ENCODE measurements at places on chromosomes 6 and 20.
A peak's percentile ranks its signal among the peaks of the same experiment; 100 is the strongest.

GRCh38 chr6:79833964-79834284 is 113.4 kb downstream of the ELOVL4 start:
- DNase-seq, result no peak

DNA sequence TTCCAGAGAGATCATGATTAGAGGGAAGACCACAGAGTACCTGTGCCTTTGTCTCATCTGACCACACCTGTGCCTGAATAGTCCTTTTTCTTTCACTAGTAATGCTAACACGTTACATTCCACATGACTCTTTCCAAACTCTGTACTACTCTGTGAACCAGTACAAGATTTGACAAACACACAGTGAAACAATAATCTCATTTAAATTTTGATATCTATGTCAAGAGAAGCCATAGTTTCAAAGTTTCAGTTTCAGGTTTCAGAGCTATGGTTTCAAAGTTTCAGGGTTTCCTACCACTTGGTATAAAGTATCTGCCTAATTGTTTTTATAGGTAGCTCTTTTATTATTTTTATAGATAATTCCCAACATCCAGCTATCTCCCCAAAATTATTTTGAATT is 62.0 kb upstream of the PHACTR2 start:
- no peak for DNase-seq

- peak; percentile 60 for DNase-seq
Observed at GRCh38 chr20:36836591-36837269, 39.2 kb upstream of the TLDC2 start.

DNA sequence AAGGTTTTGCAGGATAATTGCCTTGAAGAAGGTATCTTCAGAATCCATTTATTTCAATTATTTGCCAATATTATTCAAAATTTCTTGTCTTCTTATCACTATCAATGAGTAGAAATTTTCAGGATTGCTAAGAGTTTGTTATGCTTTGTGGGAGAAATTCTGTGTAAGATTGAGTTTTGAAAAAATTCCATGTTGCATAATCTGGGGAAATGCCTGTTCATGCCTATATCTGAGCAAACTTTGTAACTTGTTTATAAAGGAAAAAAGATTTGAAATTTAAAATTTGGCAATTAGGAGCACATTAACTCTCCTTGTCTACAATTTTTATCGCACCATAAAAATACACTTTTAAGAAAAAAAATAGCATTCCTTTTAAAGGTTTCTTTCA is 39.8 kb upstream of the EDN1 start:
- no peak for DNase-seq

DNA sequence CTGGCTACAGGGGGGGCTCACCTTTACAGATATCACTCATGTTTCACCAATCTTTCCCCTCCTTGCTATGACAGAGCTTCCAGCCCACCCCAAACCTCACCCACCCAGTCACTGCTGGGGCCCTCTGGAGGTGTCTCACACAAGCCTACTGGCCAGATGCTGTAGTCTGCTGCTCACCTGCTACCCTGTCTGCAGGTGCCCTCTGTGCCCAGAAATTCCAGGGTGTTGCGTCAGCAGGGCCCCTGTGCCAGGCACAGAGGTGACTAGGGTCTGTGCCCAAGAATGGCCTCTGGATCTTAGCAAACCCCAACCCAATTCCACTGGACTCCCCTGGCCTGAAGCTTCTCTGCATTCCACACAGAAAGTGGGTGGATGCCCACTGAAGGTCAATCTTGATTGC is 21.4 kb downstream of the UNC5CL start:
- DNase-seq, result no peak

- no peak for DNase-seq
Observed at GRCh38 chr20:8076306-8077136, 55.5 kb upstream of the PLCB1 start.

- no peak for DNase-seq
Observed at GRCh38 chr6:118558464-118559217, 10.5 kb downstream of the PLN start.

DNA sequence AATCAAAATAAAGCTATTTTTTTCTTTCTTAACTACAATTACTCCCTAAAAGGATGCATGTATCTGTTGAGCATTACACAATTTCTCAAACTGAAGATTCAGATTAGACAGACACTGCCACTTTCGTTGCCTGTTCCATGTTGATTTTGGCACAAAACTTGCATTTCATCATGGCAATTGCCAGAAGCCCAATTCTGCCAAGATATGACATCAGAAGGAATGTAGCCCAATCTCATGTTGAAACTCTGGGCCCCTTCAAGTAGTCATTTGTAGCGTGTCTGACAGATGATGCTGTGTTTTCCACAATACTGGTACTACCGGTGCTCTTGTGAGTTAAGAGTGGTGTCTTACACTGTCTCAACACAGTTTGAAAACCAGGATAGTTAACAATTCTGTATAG is 705.4 kb downstream of the PTPRT start:
- DNase-seq, result no peak

- DNase-seq, result peak; percentile 93
Observed at GRCh38 chr20:48329676-48330664, 497.8 kb downstream of the PREX1 start.

DNA sequence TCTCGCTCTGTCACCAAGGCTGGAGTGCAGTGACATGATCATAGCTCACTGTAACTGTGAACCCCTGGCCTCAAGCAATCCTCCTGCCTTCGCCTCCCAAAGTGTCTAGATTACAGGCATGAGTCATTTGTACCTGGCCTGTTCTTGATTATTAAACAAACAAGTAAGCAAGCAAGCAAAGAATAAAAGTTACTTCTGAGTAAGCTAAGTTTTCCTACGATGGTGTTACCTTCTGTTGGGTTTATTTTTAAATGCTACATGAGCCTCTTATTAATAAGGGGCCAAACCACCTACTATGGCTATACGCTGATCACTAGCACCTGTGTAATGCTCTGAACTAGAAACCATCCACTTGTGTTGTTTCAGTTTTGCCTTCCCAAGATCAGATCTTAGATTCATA is 50.8 kb downstream of the IL22RA2 start:
- no peak for DNase-seq

- DNase-seq, result no peak
Observed at GRCh38 chr6:110951008-110951407, 7.5 kb upstream of the GTF3C6 start.

GRCh38 chr20:38617011-38617829 is 15.6 kb downstream of the ARHGAP40 start:
- DNase-seq, result no peak

DNA sequence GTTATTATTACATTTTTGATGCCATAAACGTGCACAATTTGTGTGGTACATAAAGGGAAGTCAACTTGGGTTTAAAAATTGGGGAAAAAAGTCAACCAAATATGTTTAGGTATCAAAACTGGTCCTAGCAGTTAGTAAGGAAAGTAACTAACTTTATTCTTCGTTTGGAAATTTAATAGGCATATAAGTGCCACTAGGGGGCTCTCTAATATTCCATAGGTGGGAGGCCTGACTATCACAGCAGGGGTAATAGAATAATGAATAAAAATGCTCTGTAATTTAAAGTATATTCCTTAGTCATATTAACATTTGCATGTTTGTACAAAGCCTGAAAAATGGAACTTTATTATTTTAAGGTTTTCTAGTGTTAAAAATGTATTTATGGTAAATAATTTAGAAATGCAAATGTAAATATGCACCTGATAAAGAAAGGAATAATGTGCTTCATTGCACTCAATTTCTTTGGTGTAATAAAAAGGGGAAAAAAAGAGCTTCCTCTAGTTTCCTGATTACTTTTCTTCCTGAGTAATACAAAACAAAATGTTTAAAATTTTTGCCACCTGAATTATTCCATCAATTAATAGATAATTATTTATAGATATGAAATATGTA is 125.7 kb upstream of the HDAC2 start:
- peak; percentile 13 for DNase-seq

GRCh38 chr6:126337323-126337722 is 2.6 kb upstream of the CENPW start:
- DNase-seq, result no peak

- no peak for DNase-seq
Observed at GRCh38 chr6:51077821-51078518, 259.3 kb downstream of the TFAP2B start.

DNA sequence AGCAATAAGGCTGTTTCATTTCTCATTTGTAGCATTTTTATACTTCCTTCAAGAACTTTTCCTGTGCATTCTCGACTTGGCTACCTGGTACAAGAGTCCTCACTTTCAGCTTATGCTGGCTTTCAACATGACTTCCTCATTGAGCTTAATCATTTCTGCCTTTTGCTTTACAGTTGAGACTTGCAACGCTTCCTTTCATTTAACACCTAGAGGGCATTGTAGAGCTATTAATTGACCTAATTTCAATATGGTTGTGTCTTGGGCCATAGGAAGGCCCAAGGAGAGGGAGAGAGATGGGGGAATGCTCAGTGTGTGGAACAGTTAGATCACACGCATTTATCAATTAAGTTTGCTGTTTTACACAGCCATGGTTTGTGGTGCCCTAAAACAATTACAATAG is 37.2 kb downstream of the SLC22A2 start:
- DNase-seq, result no peak

DNA sequence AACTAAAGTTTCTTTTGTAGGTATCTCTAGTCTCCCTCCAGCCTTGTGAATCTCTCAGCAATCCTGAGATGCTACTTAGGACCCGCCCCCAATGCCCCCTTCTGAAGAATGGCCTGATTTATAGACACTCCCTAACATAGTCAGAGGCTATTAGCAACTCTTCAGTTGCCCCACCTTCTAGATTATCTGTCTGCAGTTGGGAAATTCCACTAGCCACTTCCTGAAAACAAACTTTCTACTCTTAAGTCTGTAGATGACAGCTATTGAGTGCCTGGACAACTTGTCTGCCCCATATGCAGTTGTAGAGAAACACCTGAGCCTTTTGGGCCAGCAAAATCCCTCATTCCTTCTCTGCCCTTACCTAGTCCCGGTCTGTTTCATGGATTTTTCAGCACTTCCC is 188.2 kb upstream of the PREP start:
- no peak for DNase-seq

GRCh38 chr6:24545691-24546090 is 50.9 kb downstream of the ALDH5A1 start:
- DNase-seq, result no peak

DNA sequence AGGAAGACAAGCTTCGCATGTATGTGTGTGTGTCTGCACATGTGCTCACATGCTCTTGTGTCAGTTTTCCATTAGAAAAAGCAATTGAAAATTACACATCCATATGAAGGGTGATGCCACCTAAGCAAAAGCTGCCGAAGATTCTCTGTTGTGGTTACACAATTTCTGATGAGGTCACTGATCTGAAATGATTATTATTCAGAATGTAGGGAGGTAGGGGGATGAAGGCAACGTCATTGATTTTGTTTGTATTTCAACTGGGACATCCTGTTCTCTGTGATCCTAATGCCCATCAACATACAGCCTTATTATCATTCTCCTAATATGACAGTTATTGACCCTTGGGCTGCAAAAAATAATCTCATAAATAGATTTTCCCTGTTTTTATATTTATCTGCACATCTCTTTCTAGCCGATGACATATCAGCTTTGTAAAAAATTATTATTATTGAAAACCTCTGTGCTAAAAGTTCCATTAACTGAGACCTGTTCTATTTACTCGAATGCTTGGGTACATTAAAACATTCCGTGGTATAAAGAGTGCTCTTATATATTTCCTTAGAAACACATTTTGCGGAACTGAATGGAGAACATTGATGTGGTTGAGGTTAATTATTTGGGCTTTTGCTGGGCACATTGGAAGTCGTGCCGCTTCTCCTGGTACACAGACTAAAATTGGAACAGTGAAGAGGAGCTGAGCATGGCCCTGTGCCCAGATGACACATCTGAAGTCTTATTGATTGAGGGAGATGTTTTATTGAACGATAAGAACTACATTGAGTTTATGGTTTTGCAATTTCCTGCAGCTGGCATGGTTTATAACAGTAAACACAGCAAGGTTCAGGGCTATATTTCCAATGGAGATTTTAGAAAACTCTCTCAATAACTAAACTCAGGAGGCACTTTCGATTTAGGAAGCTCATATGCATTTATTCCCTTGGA is 51.3 kb downstream of the ZNF831 start:
- DNase-seq, result no peak

DNA sequence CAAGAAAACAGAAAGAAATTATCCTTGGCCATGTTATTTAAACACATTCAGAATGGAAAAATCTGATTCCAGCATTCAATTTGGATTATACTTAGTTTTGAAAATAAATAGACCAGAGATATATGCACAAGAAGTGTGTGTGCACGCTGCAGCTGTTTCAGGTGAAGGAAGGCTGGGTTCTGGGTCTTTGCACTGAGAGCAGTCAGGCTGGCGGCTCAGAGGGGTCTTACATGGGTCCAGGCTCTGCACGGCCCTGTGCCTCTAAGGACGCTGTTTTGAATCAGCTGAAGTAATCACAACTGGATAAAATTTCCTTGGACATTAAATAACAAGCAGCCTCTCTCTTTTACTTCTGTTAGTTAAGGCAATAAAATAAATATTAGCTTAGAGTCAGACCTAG is 31.8 kb downstream of the GCLC start:
- no peak for DNase-seq

- no peak for DNase-seq
Observed at GRCh38 chr20:23059001-23059400, 9.5 kb upstream of the THBD start.

DNA sequence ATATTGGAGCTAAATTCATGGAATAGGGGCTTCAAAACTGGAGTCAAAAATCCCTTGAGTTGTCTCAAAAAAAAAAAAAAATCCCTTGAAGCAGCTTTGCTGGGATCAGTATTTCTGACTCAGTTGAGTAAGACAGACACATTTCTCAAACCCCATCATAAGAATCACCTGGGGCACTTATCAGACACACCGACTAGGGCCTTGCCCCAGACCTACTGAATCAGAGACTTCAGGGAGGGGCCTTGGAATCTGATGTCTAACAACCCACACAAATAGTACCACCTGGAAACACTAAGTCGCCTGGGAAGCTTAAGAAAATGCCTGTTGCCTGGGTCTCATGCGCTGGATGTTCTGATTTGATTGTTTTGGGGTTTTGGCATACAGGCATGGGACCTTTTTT is 44.9 kb upstream of the RNF144B start:
- DNase-seq, result no peak

- DNase-seq, result no peak
Observed at GRCh38 chr20:40532103-40532502, 156.9 kb downstream of the MAFB start.

- DNase-seq, result no peak
Observed at GRCh38 chr6:3591970-3592369, 135.1 kb upstream of the SLC22A23 start.

DNA sequence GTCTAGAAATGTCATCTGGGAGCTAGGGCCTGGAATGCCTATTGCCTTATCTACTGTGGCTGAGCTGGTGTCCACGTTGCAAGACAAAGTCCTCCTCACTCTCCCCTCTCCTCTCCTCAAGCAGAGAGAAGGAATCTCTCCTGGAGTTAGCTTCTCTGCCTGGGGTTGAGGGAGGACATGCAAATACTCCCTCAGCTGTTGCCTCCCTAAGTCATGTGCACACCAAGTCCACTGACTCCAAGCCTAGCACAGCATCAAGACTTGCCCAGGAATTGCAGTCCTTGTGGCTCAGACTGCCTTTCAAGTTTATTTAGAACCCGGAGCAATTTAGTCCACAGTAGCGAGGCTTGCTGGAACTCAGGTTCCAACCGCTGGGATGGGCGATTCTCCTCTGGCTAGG is 38.0 kb upstream of the SCP2D1 start:
- no peak for DNase-seq

Data from COLO829 (cell line).